CD4-positive, alpha-beta T cell treated with Interleukin-17A for 1 hour (primary cell): ENCODE measurements at places on chromosomes 7 and 10.

DNA sequence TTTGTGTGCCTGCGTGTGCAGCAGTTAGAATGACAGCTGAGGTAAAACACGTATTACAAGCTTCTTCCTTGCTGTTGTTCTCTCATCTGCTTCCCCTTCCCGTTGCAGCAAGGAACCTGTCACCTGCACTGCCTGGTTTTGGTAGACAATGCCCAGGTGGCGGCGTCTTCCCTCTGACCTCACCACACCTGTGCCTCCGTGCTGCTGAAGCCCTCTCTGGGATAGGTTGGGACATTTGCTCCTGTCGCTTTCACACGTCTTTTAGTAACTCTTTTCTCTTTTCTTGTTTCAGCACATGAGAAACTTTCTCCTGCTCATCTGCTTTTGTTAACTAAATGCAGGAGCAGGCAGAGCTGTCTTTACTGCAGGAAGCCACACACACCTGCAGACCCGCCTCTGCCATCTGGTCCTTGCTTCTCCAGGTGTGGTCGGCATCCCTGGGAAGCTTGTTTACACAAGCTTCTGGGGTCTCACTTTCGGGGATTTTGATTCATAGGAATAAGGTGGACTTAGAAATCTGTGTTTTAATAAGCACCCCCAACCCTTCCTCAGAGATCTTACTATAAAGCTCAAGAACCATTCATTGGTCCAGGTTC lies 60.7 kb upstream of the EXOC6 start:
- no peak for DNase-seq

GRCh38 chr10:35348609-35349388 lies 12.5 kb downstream of the CCNY start:
- no peak for DNase-seq

- no peak for DNase-seq
These were observed 6.6 kb downstream of the OPTN start for GRCh38 chr10:13106387-13107045.

DNA sequence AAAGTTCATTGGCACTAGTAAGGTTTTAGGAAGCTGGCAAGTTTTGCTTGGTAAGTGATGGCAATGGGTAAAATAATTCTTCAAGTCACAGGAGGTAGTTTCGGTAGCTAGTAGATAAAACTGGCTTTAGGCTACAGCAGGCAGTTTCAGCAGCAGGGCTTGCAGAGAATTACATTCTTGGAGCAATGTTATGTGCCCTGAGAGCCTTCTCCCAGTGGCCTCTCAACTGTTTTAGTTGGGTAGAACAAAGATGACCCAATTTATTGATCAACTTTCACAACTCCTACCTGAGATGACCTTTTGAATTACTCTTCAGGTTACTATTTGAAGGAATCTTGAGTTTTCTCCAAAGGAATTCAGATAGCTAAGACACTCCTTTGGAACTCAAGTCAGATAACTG lies 16.4 kb upstream of the NFE2L3 start:
- DNase-seq = no peak

- DNase-seq = no peak
These were observed 26.2 kb upstream of the REEP3 start for GRCh38 chr10:63494951-63495350.

- DNase-seq = peak; percentile 25
These were observed 56.9 kb downstream of the NEUROG3 start for GRCh38 chr10:69516316-69516715.

GRCh38 chr7:29345590-29345989 lies 151.0 kb downstream of the CHN2 start:
- peak; percentile 25 for DNase-seq

- DNase-seq = no peak
These were observed 19.3 kb downstream of the ZNF316 start for GRCh38 chr7:6656413-6656812.

DNA sequence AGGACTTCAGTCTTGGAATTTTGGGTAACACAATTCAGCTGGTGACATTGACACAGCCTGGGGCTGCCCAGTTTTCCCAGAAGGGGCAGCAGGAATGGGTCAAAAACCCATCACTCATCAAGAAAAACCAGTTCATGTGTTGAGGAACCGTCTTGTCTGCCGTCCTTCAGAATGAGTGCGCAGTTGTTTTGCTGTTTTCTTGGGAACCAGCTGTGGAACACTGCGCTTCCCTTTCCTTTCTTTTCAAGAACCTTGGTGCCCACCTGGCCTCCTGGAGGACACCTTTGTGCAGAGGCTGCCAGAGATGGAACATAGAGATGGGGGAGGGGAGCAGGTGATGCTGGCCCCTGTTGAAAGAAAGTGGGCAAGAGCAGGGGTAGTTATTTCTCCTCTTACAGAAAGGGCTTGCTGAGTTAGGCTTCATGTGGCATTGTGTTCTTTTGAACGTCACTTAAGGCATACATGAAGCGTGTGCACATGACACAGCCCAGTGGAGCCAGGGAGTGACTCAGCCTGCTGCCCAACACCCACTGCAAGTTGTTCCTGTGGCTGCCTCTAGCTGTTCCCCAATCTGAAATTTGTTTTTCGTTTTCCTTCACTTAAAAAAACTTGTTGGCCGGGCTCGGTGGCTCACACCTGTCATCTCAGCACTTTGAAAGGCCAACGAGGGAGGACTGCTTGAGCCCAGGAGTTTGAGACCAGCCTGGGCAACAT lies 87.4 kb upstream of the TNS3 start:
- DNase-seq = peak; percentile 23

GRCh38 chr7:70406950-70407209 lies 725.1 kb upstream of the GALNT17 start:
- no peak for DNase-seq

DNA sequence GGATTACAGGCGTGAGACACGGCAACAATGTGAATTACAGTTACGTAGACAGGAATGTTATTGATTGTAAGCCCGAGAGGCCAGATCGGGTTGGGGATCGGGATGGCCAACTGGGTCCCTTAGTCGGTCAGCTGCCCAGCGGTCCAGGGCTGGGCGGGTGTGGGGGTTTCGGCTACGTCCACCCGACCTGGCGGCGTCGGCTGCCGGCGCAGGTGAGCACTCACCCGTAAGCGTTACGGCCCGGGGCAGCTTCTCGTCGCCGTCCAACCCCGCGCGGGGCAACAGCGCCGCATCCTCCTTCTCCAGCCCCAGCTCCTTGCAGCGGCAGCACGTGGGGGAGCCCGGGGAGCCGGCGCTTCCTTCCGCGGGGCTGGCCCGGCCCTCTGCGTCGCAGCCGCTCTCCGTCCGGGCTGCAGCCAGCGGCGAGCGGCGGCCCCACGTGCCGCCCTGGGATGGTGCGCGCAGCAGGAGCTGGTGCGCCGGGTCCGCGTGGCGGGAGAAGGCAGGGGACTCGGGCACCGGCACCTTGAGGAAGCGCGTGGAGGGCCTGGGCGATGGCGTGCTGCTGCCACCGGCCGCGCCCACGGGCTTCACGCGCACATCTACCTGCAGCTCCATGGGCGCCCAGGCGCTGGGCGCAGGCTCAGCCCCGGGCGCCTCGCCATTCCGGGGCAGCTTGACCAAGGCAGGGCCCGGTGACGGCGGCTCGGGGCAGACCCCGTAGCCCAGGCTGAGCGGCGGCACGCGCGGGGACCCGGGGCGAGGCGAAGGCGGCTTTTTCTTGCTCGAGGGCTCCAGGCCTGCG lies 609 bp downstream of the KLRG2 start:
- no peak for DNase-seq

DNA sequence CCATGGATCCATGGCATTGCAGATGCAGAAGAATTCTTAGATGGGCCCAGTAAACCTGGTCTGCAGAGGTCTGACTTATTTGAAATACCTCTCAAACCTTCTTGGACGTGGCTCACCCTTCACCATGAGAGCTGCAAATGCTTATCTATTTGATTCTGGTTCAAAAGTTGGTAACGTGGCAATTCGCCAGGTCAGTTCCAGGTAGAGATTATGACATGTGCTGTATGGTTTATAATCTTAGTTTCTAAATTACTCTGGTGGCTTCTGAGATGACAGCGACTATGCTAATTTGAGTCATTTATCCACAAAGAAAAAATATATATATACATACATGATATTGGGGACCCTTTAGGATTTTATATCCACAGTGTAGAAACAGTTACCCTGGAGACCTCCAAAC lies 68.8 kb downstream of the NRP1 start:
- DNase-seq = no peak

- no peak for DNase-seq
These were observed 738.4 kb upstream of the FZD8 start for GRCh38 chr10:36380538-36380937.

GRCh38 chr10:49653273-49653929 lies 26.1 kb upstream of the C10orf53 start:
- no peak for DNase-seq

DNA sequence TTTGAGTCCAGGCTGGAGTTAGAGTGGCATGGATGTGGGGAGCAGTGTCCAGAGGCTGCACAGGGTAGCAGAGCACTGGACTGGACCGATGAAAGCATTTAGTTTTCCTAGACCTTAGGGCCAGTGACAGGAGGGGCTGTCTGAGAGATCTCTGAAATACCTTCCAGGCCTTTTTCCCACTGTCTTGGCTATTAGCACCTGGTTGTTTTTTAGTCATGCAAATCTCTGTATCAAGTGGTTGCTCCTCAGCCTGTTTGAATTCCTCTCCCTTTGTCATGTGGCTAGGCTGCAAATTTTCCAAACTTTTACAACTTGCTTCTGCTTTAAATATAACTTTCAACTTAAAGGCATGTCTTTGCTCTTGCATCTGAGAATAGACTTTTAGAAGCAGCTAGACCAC lies 504.3 kb upstream of the VSTM2A start:
- no peak for DNase-seq

GRCh38 chr7:84712374-84713121 lies 474.3 kb downstream of the SEMA3D start:
- no peak for DNase-seq

- DNase-seq = no peak
These were observed 33.9 kb downstream of the DRGX start for GRCh38 chr10:49361735-49362568.

- no peak for DNase-seq
These were observed 160.0 kb downstream of the TAX1BP1 start for GRCh38 chr7:27900006-27900405.

- no peak for DNase-seq
These were observed 35.7 kb upstream of the ATXN7L1 start for GRCh38 chr7:105911961-105912575.

DNA sequence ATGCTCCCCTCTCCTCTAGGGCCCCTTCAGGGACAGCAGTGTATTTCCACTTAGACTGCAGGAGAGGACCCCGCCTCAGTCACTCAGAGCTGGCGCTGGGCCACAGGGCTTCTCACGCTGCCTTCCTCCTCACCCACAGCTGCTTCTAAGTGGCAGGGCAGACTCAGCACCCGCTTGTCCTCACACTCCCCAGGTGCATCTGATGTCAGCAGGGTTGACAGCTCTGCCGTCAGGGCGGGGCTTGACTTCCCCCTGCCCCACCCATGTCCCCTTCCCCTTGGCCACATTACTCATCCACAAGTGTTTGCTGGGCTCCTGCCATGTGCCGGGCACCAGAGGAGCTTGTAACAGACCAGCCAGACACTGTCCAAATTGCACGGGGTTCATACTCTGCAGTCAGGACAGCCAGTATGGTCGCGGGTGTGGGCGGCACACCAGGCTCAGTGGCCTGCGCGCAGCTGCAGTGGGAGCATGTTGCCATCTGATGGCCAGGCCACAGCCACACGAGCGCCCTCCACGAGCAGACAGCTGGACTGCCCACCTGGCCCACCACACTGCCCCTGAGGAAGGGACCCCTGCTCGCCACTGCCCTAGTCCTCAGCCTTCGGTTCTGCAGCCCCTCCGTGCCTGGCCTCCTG lies 29.3 kb upstream of the TTYH3 start:
- no peak for DNase-seq

GRCh38 chr10:86837663-86838062 lies 81.2 kb downstream of the BMPR1A start:
- DNase-seq = no peak

DNA sequence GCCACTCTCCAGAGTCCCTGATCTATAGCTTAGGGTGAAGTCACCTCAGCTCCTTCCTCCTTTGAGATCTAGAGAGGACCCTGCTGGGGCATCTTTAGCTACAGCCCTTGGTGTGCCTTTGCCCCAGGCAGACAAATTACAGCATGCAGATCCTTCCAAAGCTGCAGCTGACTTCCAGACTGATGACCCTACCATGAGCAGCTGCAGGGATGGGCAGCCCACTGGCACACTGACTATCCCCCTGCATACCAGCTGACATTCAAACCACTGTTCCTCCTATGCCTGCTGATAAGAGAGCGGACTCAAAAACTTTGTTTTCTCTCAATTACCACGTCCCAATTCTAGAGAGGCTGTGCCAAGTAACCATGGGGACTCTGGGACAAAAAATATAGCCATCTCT lies 70.6 kb downstream of the COL13A1 start:
- no peak for DNase-seq

DNA sequence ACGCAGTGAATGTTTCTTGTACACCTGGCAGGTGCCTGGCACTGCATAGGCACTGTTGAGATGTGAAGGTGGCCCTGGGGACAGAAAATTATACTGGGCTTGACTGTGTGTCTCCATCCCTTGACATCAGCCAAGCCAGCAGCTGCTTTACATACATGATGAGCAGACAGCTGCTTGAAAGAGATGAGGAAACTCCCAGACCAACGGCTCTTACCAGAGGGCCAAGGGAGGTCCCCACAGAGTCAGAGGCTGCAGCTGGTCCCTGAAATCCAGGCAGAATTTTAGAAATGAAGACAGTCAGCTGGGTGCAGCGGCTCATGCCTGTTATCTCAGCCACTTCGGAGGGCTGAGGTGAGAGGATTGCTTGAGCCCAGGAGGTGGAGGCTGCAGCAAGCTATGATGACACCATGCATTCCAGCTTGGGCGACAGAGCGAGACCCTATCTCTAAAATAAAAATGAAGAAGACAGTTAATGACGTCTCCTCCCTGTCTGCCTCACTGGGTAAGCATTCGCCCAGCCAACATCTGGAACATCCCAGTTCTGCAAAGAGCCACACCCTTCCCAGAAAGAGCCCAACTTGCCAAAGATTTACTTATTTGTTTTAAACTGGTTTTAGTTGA lies 17.6 kb downstream of the LIMK1 start:
- no peak for DNase-seq

GRCh38 chr10:63120554-63120953 lies 12.6 kb upstream of the NRBF2 start:
- DNase-seq = no peak

GRCh38 chr7:112052498-112052897 lies 153.7 kb downstream of the DOCK4 start:
- DNase-seq = no peak

DNA sequence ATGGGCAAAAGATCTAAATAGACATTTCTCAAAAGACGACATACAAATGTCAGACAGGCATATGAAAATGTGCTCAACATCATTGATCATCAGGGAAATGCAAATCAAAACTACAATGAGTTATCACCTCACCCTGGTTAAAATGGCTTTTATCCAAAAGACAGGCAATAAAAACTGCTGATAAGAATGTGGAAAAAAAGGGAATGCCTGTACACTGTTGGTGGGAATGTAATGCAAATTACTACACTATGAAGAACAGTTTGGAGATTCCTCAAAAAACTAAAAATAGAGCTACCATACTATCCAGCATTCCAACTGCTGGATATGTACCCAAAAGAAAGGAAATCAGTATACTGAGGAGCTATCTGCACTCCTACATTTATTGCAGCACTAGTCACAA lies 18.0 kb downstream of the GSDME start:
- DNase-seq = no peak
